ENCODE measurements at places on chromosomes 1 and 21.

DNA sequence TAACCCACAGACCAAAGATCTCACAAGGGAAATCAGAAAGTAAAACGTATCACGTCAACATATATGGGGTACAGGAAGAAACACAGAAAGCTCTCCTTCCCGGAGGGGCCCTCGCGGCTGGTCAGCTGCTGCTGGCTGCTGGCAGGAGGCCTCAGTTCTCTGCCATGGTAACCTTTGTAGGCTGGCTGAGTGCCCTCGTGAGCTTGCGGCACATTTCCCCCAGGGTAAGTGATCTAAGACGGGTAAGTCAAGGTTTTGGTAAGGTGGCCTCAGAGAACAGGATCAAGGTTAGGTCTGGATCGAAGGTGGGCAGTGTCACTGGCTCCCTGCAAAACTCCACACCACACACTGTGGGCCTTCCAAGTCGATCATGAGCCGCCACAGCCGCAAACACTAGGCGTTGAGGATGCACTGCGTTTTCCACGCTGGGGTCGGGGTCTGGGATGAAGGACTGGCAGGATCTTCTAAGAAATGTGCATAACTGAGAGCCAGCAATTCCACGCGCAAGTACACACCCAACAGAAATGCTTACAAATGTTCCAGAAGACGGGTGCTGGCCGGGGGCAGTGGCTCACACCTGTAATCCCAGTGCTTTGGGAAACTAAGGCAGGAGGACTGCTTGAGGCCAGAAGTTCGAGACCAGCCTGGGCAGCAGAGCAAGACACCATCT, 33.9 kb downstream of the WDR4 start:
- no peak for DNase-seq

DNA sequence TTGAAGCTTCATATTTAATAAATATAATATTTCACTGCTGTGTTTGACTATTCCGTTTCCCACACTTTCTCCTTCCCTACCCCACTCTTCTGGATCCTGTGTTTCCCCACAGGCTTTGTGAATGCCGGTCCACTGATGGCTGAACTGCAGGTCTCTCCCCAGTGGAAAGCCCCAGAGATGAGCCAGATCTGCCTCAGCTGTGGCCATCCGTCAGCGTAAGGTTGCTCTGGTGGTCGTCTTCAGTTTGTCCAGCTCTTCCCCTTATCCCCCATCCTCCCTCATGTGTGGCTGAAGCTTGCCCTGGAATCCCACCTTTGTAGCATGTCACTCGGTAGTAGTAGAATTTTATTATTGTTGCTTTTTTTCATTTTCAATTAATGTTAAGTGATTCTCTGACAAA, 11.4 kb downstream of the SMAP2 start:
- no peak for DNase-seq

DNA sequence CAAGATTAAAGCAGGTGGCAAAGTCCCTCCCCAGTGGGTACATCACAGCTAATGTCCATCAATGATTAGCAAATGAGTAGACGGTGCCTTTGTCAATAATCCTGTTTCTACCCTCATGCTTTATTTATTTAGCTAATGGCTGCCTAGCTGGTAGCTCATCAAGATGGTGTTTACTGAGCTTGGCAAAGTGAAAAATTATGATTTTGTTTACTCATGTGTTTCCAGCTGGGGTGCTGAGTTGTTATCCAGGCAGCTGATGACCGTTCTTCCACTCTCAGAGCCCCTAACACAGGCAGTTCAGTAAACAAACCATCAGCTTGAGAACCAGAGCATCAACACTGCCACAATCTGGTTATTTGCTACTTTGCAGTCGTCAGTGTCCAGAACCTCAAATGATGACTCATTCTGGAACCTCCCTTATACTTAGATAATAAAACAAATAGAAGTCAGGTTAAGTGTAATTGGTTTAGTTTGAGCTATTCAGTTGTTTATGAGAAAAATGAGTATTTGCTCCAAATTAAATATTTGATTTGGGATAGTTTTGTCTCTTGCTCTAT, 163.9 kb downstream of the ST6GALNAC5 start:
- DNase-seq, result no peak

- DNase-seq, result no peak
These were observed 535 bp downstream of the SETD4 start for GRCh38 chr21:36059823-36060158.

DNA sequence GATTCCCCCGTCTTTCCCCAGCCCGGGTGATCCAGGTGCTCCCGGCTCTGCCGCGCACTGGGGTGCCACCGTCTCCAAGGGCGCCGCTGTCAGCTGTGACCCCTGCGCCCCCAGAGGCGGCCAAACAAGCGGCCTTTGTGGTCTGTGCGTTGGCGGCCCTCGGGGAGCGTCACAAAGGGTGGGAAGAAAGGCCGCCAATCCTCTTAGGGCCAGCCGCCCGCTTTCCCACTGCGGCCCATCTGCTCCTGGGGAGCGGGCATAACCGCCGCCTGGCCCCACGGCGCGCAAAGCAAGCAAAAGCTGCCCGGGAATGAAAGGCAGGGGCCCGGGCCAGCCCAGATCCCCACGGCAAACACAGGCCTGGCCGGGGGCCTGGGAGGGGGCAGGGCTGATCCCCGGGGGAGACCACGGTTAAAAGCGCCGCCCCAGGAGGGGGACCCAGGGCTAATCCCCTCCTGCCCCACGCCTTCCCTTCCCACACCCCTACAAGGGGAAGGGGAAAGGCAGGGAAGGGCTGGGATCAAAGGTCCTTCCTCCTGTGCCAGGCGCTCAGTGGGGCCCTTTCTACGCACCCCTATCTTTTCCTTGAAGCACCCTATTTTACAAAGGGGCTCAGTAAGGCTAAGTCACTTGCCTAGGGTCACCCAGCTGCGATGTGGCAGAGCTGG, 24.0 kb downstream of the C1QB start:
- no peak for DNase-seq

GRCh38 chr1:59266927-59267293, 30.0 kb upstream of the FGGY start:
- no peak for DNase-seq

Measured in right atrium auricular region (tissue), 2 donors.